ENCODE measurements at places on chromosomes 2 and 18.

DNA sequence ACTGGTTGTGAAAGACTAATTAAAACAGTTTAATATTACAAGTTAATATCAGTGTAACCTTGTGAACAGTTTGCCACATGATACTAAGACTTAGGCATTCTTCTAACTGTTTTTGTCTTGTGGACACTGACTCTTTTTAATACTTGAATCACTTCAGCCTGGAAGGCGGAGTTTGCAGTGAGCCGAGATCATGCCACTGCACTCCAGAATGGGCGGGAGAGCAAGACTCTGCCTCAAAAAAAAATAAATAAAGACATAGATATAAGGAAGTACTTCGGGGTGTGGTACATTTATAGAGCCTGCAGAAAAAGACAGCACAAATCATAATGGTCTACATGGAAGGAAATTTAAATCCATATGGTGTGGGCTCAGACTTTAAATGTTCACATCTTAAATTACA, 300.4 kb upstream of the NETO1 start:
- DNase-seq: no peak

- DNase-seq: no peak
These were observed 98.0 kb downstream of the PTPN4 start for GRCh38 chr2:119857742-119858141.

- no peak for DNase-seq
These were observed 96.0 kb downstream of the HNMT start for GRCh38 chr2:138060301-138060635.

DNA sequence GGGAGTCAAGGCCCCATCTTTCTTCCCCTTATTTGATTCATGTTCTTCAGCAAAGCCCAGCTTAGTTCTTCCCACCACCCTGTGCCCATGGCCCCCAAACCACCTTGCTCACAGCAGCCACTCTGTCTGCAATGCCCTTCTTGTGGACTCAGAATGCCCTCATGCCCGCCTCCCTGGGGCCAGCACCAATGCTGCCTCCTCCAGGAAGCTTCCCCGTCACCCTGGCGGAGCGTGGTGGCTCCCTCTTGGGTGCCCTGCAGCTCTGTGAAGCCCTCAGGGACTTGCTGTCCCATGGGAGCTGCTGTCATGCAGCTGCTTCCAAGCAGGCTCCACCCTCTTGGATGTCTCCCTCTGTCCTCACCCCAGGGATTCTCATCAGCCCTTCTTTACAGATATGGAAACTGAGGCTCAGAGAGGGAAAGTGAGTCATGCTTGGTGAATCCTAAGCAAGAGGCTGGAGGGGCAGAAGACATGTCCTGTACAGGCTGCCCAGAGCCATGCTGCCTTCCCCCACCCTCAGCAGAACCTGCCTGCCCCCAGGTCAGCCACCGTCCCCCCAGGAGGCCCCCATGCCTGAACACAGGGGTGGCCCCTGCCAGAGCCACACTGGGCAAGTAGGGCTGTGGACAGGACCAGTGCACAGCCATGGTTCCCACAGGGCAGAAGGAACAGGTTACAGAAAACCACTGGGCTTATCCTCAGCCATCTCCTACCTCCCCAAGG, 11.8 kb upstream of the DUSP2 start:
- DNase-seq: no peak

Measured in nucleus accumbens (tissue), 56 donors.